ENCODE measurements at places on chromosomes 3 and 15.

GRCh38 chr3:117696851-117697407 is 987.4 kb downstream of the TUSC7 start:
- DNase-seq, result no peak

DNA sequence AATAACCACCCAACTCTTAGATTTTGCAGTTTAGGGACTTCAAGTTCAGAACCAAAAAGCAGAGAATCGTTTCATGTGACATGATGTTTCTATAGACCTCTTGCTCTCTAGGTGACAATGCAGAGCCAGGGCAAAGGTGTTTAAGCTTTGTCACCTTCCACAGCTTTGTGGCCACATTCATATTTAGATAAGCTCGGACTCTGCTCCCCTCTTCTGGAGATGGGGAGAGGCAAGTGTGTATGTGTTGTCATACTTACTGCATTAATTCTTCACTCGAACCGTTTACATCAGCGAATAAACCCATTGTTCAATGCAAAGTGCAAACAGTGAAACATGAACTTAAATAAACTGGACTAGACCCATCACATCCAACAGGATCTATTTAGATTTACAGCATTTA is 33.2 kb downstream of the ST3GAL6 start:
- DNase-seq, result no peak

DNA sequence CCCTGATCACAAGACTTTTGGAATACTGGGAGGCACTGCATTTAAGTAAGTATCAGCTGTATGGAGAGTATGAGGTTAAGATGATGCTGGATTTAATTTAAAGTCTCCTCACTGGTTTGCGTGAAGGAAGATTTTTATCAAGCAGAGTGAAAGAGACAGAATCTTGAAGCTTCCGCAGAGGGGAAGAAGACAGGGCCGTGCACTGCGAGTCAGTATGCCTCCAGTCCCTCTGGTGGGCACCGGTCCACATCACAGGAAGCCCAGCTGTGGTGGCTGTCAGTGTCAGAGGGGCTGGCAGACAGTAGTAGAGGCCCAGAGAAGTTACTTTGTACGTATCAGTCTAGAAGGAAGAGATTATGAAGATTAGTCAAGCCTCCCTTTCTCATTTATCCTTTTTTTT is 379.0 kb upstream of the TPRG1 start:
- peak; percentile 63 for DNase-seq

DNA sequence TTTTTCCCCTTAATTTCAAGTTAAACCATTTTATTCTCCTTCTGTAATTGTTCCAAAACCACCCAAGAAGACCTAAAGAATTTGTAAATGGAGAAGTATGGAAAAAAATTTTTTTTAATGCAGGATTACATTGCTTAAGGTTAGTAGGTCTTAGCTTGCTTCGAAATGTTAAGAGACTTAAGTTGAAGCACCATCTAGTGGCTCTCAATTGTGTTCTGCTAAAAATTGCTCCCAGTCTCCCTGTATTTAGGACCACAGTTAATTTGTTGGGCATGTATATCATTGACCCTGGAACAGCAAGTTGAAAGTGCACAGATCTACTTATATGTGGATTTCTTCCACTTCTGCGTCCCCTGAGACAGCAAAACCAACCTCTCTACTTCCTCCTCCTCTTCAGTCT is 32.4 kb downstream of the CD200R1L start:
- peak; percentile 86 for DNase-seq

DNA sequence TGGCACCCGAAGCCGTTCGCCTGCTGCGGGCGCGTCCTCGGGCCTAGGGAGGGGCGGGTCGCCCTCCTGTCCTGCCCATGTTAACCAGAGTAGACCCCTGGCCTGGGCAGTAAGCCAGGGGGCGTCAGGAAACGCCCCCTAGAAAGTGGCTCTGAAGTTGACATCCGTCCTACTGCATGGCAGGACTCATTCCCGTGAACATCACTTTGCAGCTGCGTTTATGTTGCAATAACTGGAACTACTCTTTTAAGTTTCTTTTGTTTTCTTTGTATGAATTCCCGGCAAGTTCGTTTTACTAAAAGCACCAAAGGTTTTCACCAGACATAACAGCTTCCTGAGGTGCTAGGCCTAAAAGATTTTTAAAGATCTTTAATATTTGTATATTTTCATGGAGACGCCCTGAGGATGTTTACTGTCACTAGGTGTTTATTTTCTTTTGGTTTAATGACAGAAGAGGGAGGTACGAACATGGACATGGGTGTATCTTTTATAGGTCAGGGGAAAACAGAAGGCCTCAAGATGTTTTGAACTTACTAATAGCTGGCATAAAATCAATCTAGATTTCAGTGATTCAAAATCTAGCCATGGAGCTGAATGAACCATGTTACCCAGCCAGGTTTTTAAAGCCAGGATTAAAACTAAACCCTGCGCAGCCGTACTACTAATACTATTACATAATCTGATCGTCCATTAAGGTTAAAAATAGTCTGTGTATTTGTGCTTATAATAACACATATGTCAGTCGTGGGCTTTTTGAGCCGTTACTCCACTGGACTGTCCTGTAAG is 1.0 kb downstream of the C15orf61 start:
- peak; percentile 39 for DNase-seq

DNA sequence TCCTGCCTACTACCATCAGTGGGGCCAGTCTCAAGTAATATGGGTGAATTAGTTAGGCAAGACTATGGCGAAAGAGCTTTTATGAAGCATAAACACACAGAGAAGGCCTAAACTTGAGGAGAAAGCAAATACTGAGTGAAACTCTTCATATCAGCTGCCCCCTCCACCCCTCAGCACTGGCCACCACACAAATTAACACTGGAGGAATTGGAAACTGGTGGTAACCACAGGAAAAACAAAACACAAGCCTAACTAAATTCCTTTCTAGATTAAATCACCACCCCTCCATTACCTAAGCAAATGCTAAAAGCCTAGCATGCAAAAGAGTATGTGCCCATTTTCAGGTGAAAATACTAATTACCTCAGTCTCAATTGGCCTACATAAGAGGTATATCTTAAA is 774.7 kb upstream of the NECTIN3 start:
- peak; percentile 7 for DNase-seq

GRCh38 chr15:58261368-58261767 is 123.2 kb downstream of the AQP9 start:
- no peak for DNase-seq

GRCh38 chr15:52133510-52134220 is 21.1 kb upstream of the BCL2L10 start:
- DNase-seq, result no peak

GRCh38 chr3:151282921-151283320 is 4.6 kb upstream of the P2RY14 start:
- peak; percentile 75 for DNase-seq

GRCh38 chr3:194715022-194715800 is 29.5 kb downstream of the FAM43A start:
- DNase-seq, result no peak

GRCh38 chr3:34212656-34213055 is 414.2 kb downstream of the PDCD6IP start:
- DNase-seq, result peak; percentile 50

GRCh38 chr3:150022381-150023238 is 51.9 kb upstream of the PFN2 start:
- DNase-seq, result peak; percentile 56

DNA sequence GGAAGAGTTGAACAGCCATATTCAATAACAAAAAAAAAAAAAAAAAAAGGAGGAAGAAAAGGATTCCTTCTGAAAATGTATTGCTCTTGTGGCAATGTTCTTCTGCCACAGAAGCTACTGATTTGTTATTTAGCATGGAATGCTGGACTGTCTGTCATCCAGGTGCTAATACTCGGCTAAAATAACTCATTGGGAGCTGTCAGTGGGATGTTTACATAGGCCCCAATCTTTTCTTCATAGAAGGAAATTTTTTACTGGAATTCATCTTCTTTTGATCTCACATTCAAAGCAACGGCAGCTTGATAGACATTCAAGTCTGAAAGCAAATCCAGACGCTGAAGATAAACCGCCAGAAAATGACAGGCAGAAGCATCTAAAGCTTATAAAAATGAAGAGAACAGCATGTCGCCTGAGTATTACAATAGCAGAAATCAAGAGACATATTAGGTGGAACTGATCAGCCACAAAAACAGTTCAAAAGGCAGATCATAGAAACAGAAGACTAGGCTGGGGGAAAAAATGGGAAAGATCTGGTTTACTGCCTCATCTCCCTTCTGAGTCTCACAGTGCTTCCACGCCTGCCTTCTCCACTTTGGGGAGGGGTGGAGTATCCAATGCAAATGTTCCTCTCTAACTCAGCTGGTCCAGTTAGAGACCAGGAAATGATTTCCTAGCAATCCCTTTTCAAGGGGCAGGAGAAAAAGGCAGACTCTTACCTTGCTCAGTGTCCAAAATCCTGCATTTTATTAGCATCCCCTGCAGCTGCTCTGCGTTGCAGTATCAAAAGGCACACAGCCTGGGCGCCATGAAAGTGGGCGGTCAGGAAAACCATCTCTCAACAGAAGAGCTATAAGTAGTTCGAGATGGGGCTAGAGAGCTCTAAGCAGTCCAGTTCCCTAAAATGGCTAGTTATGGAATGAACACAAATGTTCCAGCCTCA is 451.9 kb downstream of the FOXP1 start:
- no peak for DNase-seq

DNA sequence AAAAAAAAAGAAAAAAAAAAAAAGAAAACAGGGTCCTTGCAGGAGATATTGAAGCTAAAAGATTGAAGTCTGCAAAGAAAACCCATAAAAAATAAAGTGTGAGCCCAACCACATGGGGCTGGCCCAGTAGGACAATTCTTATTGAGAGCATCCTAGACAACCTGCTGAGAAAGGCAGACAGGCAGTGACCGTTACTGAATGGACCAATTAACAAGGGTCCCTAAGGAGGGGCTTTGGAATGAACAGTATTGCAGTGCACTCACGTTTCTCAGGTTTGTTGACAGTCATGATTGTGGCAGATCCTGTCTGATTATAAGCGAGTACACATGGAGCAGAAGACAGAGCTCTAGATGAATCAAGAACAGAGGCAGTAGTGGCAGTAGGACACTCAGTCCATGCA is 168.6 kb downstream of the LSAMP start:
- DNase-seq, result no peak

DNA sequence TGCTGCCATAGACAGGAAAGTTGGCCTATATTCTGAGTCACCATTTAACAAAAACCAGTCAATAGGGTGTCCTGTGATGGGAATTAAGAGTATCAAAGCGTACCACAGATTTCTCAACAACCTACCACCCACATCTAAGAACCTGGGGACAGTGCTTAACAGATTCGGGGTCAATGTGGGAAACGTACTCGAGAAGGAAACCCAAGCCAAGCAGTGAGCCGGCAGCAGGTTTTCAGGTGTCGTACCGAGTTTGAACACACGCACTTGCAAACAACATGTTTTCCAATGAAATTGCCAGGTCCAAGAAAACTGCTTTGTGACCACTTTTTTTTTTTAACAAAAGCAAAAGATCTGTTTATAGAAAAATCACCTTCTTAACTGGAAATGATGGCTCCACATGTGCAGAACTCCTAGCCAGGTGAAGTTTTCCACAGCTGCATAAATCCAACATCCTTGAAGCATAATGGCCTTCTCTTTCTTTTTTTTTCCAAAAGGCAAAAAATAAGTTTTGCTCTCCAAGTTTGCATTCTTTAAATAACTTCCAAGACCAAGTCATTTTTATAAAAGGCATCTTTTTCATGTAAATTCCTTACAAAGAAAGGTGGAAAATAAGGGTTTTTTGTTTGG is 45.7 kb downstream of the ADAMTS17 start:
- DNase-seq, result no peak

DNA sequence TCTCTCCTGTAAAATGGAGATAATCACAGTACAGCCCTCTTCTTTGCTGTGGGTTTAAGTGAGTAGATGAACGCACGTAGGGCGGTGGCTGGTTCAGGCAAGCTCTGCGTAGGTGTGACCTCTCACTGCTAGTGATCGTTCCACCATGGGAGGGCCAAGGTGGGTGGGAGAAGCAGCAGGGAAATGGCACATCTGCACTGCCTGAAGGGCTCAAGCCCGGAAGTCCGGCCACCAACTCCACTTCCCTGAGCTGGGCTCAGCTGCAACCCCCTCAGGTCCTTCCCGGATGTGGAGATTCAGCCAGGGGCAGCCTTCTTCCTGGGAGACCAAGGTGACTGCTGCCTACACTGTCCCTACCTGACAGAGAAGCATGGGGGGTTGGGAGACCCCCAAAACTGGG is 102.9 kb downstream of the ADCY5 start:
- DNase-seq, result no peak

DNA sequence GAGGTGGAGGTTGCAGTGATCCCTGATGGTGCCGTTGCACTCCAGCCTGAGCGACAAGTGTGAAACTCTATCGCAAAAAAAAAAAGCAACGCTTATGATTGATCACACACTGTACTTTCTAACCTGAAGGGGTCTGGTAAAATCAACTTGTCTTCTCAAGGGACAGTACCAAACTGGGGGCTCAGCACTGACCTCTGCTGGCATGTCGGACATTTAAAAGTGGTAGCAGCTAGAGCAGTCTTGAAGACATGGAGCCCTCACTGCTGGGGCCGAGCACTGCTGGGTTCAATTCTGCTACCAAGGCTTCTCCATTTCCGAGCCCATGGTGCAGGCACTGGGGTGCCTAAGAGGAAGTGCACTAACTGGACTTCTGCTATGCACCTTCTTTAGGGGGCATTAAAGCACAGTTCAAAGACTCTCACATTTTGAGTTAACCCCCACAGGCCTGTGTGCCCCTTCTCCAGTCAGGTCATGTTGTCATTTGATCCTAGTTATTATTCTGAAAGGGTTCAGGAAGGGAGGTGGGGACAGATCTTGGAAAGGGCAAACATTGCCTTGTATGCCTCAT is 26.4 kb upstream of the LAMP3 start:
- peak; percentile 17 for DNase-seq

DNA sequence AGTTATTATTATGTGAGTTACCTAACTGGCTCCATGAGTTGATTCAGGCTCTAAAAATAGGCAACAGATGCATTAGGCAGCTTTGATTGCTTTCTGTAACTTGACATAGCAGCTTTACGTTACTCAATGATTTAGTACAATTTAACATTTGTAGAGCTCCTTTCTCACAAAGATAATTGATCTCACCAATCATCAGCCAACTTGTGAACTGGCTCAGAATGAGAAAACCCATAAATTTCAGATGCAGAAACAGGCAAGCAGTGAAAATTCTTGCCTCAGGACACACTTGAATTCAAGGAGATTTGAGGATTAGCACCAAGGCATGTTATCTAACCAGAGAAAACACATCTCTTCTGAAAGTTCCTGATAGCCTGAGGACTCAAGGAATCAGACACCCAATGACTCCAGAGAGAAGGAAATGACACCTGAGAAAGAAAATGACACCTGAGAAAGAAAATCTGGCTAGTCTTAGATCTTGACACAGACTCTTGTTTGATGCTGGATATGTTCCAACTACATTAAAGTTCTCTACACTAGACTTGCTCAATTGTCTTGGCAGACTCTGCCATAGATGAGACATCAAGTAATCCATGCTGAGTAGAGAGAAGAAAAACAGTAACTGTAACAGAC is 315.1 kb upstream of the CBLB start:
- peak; percentile 82 for DNase-seq

DNA sequence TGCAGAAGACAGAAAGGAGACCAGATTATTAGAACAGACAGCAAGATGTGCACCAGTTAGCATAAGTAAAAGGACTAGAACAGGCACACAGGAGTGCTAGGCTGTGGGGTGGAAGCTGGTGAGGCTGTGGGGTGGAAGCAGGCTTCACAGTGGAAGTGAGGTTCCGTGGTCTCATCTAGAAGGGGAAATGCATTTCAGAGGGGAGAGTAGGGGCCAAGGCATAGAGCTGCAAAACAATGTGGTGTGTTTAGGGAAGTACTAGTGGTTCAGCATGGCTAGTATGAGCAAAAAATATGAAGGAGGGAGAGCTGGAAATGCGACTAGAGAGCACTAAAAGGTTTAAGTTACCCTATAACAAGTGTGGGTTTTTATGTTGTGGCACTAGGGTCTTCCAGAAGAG is 6.5 kb downstream of the POPDC2 start:
- DNase-seq, result no peak

GRCh38 chr3:10747341-10747740 is 68.7 kb upstream of the SLC6A11 start:
- DNase-seq, result no peak
